Stimulated activated naive CD4-positive, alpha-beta T cell (primary cell): ENCODE measurements at places on chromosomes 5 and 9.

GRCh38 chr5:62828742-62829603 is 250.4 kb downstream of the LRRC70 start:
- DNase-seq, result no peak

DNA sequence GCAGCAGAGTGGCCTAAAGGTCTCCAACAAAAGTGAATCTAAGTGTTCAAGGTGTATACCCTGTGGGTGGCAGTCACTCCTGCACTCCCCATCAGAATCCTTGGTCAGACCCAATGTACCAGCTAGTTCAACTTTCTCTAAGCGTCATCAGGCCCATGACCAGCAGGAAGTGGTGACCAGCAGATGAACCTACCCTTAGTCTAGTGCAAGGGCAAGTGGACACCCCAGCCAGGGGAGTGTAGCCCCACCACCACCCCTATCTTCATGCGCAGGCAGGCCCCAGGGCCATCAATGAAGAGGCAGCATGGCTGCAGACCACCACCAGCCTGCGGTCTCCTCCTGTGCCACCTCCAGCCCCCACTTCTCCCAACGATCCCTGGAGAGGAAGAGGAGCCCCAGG is 213.1 kb downstream of the AGTPBP1 start:
- no peak for DNase-seq

GRCh38 chr5:173283318-173284288 is 44.6 kb downstream of the STC2 start:
- DNase-seq, result peak; percentile 60

- DNase-seq, result peak; percentile 17
These were observed 18.5 kb downstream of the JADE2 start for GRCh38 chr5:134543820-134544614.

GRCh38 chr5:66129144-66129543 is 15.0 kb upstream of the SREK1 start:
- no peak for DNase-seq

- no peak for DNase-seq
These were observed 463.9 kb downstream of the MTRR start for GRCh38 chr5:8332666-8333445.

GRCh38 chr9:121658166-121658565 is 6.7 kb downstream of the DAB2IP start:
- no peak for DNase-seq

DNA sequence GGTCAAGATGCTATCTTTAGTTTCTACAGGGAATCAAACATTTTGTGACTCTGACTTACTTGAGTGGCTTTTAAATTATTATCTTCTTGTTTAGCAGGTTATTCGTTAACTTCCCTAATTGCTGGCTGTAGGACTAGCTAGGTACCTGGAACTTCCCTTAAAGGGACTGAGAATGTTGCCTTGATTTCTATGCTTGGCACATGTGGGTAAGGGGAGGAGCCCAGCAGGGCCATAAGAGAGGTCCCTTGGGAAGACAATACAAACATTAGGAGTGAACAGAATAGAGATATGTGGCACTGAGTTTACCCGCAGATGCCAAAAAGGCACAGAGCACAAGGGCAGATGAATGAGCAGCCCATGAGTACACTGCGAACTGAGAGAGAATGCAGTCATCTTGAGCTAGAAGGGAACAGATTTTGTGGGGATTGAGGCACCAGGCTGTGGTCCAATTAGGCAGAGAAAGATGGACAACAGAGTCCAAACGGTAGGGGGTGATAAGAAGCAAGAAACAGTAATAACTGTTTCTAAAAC is 9.8 kb downstream of the CKMT2 start:
- no peak for DNase-seq

- no peak for DNase-seq
These were observed 56.2 kb upstream of the TNPO1 start for GRCh38 chr5:72760259-72760658.

GRCh38 chr5:161751265-161751664 is 65.7 kb downstream of the GABRA6 start:
- no peak for DNase-seq

- no peak for DNase-seq
These were observed 8.6 kb downstream of the SPINK4 start for GRCh38 chr9:33248606-33249005.

GRCh38 chr5:612498-613424 is 621 bp downstream of the CEP72 start:
- peak; percentile 28 for DNase-seq

DNA sequence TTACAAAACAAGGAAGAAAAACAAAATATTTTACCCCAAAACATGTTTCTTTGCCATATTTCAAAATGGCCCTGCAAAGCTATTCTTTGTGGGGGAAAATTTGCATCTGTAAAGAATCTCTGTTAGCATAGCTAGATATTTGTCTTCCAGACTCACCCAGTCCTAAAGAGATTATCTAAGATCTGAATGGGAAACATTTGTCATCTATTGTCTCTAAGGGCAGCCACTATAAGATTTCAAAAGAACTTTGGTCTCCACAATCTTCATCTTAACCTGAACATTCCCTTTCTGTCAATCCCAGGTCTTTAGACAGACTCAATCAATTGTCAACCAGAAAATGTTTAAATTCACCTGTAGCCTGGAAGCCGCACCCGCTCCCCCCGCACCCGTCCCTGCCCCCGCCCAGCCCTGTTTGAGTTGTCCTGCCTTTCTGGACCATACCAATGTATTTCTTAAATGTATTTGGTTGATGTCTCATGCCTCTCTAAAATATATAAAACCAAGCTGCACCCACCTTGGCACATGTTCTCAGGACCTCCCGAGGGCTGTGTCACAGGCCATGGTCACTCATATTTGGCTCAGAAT is 330.6 kb downstream of the RAB3C start:
- DNase-seq, result no peak
